ENCODE measurements at places on chromosomes 12 and 14.

GRCh38 chr12:13347241-13348043 is 150.9 kb downstream of the EMP1 start:
- no peak for DNase-seq

DNA sequence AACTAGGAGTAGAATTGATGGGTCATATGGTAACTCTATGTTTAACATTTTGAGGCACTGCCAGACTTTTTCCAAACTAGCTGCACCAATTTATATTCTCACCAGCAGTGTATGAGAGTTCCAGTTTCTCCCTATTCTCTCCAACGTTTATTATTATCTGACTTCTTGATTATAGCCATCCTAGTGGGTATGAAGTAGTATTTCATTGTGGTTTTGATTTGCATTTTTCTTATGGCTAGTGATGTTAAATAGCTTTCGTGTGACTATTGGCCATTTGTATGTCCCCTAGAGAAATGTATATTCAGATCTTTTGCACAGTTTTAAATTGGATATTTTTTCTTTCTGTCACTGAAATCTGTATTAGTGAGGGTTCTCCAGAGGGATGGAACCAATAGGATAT is 37.8 kb downstream of the HELB start:
- no peak for DNase-seq

GRCh38 chr14:105554523-105554922 is 28.1 kb downstream of the TMEM121 start:
- DNase-seq, result no peak

DNA sequence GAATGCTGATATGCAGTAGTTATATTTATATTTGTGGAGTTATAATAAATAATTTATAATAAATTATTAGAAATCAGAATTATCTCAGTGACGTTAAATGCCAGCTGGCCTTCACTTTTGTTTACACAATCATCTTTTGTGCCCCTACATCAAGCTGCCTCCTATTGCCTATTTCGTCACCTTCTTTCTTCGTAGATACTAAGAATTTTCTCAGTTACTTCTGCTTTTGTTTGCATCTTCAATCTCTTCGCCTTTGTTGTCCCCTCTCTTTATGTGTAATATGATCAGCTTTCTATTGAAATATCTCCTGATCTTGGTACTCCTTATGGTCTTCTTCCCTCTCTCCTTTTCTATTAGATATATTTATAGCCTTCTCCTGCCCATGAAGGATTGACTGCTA is 197.0 kb downstream of the ERC1 start:
- DNase-seq, result no peak

DNA sequence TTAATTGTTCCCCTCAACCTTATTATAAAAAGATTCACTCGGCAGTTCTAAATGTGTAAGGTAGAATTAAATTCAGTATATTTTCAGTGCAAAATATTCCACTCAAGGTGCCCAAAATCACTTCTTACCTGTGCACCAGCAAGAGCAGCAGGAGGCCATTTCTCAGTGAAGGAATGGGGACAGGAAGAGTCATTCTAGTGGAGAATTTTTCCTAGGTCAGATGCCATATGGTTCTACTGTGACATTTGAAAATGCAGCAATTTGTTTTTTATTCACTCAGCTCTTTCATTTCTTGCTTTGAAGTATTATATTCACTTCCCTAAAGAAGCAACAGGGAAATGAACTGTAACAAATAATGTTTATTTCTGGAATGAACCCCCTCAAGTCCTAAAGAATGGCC is 264.0 kb upstream of the SYT1 start:
- DNase-seq, result no peak

GRCh38 chr12:31224768-31225448 is 101.0 kb downstream of the SINHCAF start:
- DNase-seq, result no peak

GRCh38 chr12:25972783-25973182 is 14.3 kb downstream of the RASSF8 start:
- no peak for DNase-seq

- DNase-seq, result no peak
Measured at GRCh38 chr12:89497467-89497866, 27.1 kb downstream of the GALNT4 start.

- no peak for DNase-seq
Measured at GRCh38 chr12:7113389-7113871, 4.4 kb upstream of the C1RL start.

DNA sequence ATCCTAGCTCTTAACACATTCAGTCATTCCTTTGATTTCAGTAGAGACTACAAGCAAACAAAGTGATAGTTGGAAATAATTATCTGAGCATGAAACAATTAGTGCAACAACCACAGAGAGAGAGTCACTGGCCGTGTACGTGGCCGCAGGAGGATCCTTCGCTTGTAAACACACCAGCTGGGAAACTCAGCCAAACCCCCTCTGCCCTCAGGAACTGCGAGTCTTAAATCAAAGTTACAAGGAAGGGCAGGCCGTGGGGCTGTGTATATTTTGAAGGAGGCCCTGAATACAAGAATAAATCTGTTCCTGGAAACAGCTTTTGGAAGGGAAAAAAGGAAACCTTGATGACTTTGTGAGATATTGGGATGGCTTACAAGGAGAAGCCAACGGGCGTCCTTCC is 164.5 kb downstream of the ANO2 start:
- DNase-seq, result no peak

DNA sequence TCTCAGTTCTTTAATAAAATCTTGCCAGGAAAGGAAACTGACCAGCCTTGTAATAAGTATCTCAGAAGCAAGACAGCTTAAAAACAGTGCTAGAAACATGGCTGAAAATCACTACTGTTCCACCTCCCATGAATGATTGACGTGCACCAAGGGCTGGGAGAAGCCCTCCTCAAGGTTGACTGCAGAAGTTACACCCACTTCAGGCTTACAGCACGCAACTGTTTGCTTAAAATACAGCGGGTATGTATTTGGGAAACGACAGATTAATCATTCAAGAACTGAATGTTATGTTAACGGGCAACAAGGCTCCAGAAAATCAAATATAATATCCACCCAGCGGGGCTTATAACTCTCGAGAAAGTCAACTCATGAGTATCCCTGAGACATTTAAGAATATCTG is 22.1 kb downstream of the PRKD1 start:
- DNase-seq, result no peak

Measured in DMS79 (cell line).